ENCODE measurements at places on chromosomes 7 and 10.

- DNase-seq, result no peak
These were observed 34.8 kb downstream of the SVOPL start for GRCh38 chr7:138666385-138666784.

GRCh38 chr10:98316661-98317060 lies 48.7 kb upstream of the LOXL4 start:
- no peak for DNase-seq

DNA sequence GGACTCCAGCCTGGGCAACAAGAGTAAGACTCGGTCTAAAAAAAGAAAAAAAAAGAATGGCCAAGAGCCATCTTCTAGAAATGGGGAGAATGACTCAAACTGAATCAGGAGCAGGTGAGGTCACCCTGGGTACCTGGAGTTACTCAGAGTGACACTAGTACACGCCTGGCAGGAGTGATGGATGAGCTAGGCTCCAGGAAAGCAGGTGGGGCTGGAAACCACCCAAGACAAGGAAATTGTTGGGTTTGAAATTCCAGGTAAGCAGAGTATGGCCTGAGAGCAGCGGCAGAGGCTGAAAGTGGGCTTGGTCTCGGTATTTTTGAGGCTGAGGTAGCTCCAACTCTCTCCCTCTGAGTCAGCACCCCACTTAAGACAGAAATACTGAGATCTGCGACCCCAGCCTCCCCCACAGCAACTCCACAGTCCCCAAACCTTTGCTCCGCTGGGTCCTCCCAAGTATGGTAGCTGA lies 18.5 kb downstream of the DDIT4 start:
- no peak for DNase-seq

DNA sequence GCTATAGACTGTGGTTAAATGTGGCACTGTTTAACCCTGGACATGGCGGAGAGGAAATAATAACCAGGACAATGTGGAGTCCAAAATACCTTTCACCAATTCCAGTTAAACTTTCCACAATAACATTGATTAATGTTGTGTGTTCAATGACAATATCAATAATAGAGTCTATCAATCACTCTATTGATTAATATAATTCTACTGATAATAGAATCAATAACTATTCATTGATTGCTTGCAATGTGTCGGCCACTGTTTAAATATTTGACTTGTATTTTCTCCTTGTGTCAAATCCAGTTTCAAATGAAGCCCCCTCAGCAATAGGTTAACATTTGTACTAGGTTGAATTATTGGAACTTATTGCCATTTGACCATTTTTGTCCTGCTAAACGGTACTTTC lies 187.0 kb downstream of the PTPN20 start:
- no peak for DNase-seq

- DNase-seq, result no peak
These were observed 40.5 kb downstream of the PRSS2 start for GRCh38 chr7:142811154-142811737.

- DNase-seq, result no peak
These were observed 16.8 kb downstream of the OCM2 start for GRCh38 chr7:97973206-97973658.

GRCh38 chr7:50791938-50792341 lies 9.2 kb upstream of the GRB10 start:
- no peak for DNase-seq

- DNase-seq, result no peak
These were observed 11.8 kb downstream of the CPED1 start for GRCh38 chr7:121000081-121000983.

DNA sequence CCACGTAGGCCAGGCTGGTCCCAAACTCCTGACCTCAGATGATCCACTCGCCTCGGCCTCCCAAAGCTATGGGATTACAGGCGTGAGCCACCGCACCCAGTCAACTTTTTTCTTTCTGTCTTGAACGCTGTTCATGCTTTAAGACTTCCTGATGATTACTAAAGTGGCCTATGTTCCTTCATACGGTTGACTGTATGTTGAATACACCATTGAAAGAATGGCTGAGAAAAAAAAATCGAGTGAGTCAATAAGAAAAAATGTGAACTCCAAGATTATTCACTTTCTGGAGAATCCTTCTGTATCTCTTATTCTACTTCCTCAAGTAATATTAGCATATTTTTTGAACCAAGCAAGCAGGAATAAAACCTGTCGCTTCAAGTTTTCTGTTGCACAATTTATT lies 955.0 kb downstream of the GATA3 start:
- no peak for DNase-seq

DNA sequence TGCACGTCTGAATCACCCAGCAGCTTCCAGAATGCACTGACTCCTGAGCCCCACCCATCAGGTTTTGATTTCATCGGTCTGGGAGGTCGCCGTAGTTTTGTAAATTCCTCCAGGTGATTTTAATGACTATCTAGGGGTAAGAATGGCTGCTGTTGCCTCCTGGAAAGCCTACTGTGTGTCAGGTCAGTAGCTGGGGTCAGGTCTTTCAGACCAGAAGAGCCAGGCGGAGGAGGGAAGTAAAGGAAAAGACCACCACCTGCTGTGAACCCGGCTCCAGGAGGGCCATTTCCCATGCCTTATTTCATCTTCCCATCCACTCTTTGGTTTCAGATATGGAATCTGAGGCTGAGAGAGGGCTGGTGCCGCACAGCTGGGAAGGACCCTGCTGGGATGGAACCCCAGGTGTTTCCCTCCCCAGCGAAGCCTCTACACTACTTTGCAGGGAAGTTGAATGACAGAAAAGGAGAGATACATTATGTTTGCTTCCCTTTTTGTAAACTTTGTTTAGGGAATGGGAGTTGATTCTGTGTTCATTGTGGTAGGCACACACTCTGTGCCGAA lies 19.8 kb downstream of the ADAMTS14 start:
- no peak for DNase-seq

DNA sequence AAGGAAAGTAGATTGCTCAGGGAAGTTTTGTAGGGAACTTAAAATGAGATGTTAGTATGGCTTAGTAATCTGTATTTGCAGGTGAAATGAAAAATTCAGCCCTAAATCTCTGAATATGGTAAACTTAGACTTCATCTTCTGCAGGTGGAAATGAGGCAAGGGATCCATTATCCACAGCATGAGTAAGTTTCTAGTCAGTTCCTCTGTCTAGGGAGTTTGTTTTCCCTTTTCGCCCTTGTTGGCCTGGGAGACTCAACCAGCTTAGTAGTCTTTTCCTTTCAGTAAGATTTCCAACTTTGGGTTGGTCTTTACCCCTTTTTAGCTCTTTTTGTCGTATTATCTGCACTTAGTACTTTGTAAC lies 65.6 kb downstream of the ZEB1 start:
- DNase-seq, result no peak

- DNase-seq, result no peak
These were observed 31.2 kb downstream of the FRMD4A start for GRCh38 chr10:14299556-14299955.

DNA sequence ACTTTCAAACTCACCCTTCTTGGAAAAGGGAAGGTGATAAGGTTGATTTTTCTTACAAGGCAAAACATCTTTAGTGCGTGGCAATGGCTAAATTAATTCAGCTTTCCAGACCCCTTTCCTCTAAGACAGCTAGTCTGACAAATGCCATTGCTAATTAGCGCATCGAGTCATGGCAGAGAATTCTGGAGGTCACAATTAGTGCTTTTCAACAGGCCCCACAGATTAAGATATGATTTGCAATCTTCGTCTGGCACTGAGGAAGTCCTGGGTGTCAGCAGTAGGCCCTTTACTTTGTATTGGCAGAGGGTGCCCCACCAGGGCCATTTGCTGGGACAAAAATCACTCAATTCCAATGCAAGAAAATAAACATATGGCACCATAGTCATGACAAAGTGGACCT lies 189.2 kb upstream of the AGK start:
- no peak for DNase-seq

DNA sequence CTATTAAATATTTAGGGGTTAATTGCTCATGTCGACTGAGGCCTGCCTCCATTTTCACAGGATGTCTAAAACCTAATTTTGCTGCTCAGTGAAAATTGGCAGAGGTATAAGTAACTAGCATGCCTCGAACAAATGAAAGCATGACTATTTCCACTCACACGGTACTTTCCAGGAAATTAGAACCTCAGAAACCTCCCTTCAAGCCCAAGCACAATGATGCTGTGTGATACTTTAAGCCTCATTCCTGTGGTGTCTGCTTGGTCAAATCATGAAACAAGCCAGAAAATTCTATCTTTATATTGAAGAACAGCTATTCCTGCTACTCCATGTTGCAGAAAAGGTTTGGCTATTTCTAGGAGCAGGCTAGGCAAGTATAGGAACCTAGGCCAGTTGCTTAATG lies 203.0 kb downstream of the SORCS3 start:
- no peak for DNase-seq

GRCh38 chr7:108634036-108634435 lies 64.4 kb downstream of the DNAJB9 start:
- DNase-seq, result no peak

- DNase-seq, result no peak
These were observed 40.0 kb downstream of the GOLGA7B start for GRCh38 chr10:97889461-97890265.

DNA sequence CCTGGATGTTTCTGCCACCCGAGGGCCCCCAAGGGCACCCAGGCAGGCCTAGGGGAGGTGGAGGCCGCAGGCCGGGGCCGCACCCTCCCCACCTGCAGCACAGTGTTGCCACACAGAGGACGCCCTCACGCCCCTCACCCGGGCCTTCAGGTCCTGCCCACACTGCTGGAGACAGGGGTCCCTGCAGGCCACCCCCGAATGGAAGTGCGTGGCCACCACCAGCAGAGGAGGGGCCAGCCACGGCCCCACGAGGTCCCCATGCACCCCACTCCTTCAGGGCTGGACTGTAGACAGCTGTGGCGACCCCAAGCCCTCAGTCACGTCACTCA lies 35.4 kb downstream of the ADAP1 start:
- DNase-seq, result no peak

GRCh38 chr10:126977216-126977615 lies 72.0 kb downstream of the DOCK1 start:
- no peak for DNase-seq

DNA sequence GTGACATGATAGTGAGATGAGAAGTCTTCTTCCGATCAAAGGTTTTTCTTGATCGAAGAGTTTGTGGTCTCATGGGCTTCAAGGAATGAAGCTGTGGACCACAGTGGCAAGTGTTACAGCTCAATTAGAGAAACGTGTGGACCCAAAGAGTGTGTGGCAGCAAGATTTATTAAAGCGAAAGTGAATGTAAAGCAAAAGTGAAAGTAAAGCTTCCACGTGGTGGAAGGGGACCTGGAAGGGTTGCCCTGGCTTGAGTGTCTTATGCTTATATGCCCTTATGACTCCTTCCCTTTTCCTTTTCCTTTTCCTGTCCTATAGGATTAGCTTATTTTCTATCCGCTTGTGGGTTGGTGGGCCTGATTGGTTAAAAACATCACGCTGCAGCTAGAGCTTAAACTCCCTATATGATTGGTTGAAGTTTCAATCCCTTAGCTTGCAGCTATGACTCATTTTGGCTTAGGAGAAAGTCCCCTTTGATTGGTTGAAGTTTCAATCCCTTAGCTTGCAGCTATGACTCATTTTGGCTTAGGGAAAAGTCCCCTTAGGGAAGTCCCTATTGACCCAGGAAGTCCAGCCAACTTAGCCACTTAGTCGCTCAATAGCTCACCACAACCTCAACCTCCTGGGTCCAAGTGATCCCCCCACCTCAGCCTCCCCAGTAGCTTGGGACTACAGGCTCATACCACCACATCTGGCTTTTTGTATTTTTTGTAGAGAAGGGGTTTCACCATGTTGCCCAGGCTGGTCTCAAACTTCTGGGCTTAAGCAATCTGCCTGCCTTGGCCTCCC lies 34.7 kb downstream of the MRPS24 start:
- DNase-seq, result no peak

- no peak for DNase-seq
These were observed 56.0 kb downstream of the PRF1 start for GRCh38 chr10:70546584-70546983.

GRCh38 chr7:84997626-84998025 lies 189.2 kb downstream of the SEMA3D start:
- DNase-seq, result no peak

- DNase-seq, result no peak
These were observed 75.1 kb downstream of the NOD1 start for GRCh38 chr7:30403477-30403876.

GRCh38 chr7:42137941-42138340 lies 99.1 kb downstream of the GLI3 start:
- DNase-seq, result no peak

- DNase-seq, result no peak
These were observed 115.0 kb downstream of the TAF3 start for GRCh38 chr10:7933262-7933661.

- no peak for DNase-seq
These were observed 131.7 kb downstream of the ZMYND11 start for GRCh38 chr10:266974-267425.

- DNase-seq, result no peak
These were observed 8.1 kb downstream of the MXI1 start for GRCh38 chr10:110215286-110216170.

GRCh38 chr7:1692515-1693418 lies 22.7 kb downstream of the ELFN1 start:
- no peak for DNase-seq

DNA sequence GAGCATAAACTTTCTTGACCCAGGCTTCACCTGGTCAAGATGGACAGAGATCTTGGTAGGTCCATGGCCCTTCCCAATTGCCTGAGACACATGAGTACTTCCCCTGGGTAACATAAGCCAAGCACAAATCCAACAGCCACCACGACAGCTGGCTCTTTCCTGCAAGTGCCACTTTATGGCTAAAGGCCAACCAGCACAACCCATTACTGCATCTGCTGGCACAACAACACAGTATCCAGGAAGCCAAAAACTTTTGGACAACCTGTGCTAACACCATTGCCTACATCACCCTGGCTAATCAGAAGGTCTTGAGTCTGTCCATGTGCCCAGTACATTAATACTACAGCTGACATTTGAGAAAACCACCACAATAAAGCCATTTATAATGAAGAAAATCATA lies 548.0 kb upstream of the SEMA3D start:
- DNase-seq, result no peak

DNA sequence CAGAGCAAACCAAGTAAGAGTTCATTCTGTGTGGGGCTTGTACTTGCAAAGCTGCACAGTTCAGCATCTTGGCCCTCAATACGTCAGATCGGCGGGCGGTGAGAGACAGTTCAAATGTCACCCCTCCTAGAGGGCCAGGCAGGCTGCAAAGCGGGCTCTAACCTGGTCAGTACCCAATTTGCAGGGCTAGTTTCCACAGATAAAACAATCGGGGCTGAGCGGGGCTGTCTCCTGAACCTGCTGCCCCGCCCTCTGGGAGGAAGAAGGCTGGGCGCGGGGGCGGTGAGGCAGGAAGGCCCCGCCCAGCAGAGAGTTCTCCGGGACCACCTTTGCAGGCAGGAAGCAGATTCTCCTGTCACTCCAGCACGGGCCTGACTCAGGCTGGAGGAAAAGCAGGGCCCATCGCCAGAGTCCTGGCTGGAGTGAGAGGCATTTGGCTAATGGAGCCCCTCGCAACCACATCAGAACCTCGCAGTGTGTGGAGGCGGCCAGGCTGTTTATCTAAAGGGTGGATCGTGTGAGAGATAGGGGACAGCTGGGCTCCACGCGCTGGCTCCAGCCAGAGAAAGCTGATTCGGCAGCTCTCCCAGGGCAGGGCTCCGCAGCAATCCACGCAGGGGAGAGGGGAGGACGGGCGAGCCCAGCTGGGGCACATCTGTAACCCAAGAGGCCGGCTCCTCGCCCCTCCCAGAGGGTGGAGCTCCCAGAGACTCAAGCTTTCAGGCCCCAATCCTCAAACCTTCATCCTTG lies 83.1 kb downstream of the SH3PXD2A start:
- peak; percentile 31 for DNase-seq

- DNase-seq, result no peak
These were observed 65.6 kb downstream of the HIPK2 start for GRCh38 chr7:139711991-139712743.

Data from stimulated activated CD4-positive, alpha-beta T cell treated with anti-CD3 and anti-CD28 coated beads, Interleukin-15, amount 100 ng/mL, for 1 hour (primary cell).